Islet precursor cell (in vitro differentiated cells): ENCODE measurements at places on chromosomes 6 and 20.

- peak; percentile 60 for DNase-seq
Measured at GRCh38 chr20:23165307-23165750, 79.2 kb upstream of the CD93 start.

- no peak for DNase-seq
Measured at GRCh38 chr6:52385074-52385473, 23.1 kb downstream of the PAQR8 start.

GRCh38 chr6:149896491-149896890, 1.4 kb downstream of the RAET1E start:
- no peak for DNase-seq

GRCh38 chr6:133067960-133068359, 173.2 kb upstream of the EYA4 start:
- no peak for DNase-seq

DNA sequence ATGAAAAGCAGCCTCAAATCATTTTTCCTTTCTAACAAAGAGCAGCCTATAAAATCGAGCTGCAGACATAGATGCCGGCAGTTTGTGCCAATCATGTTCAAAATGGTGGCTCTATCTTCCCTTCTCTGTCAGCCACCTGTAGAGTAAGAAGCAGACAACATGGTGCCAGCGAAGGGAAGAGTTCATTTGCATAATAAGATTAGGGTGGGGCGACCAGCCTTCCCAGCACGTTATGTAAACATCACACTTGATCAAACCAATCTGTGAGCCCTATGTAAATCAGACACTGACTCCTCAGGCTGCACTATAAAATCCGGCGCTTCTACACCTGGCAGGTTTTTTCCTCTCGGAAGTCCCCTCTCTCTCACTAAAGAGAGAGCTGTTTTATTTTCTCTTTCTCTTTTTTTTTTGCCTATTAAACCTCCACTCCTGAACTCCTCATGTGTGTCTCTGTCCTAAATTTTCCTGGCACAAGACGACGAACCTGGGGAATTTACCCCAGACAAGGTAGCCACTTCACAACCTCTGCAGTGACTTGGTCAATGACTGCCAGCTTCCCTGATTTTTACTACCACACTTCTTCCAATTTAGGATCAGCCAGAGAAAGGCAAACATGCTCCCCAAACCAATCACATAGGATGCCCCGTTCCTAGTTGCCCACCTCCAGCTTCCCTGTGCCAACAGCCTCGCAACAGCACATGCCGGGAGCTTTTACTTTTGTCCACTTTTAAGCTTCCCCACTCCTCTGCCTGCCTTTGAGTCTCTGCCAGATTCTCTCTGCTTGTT, 12.9 kb downstream of the TPMT start:
- no peak for DNase-seq

- DNase-seq, result no peak
Measured at GRCh38 chr6:121879149-121879548, 443.7 kb downstream of the GJA1 start.

GRCh38 chr20:58026361-58026760, 202.1 kb downstream of the ANKRD60 start:
- DNase-seq, result peak; percentile 17
